Upper lobe of right lung (tissue), 1 donor: ENCODE measurements at places on chromosomes 11 and 22. TPM values are rescaled to one million over a fixed set of nuclear protein-coding genes. Genes with fewer than 3 reads are reported as not detected.

NRGN gene
- total RNA-seq: 79.9 TPM

C11orf86 gene
- not detected for total RNA-seq

C11orf16 gene
- not detected for total RNA-seq

IPO7 gene
- total RNA-seq: 120 TPM
